ENCODE measurements at places on chromosomes 3 and 15. TPM values are rescaled to one million over a fixed set of nuclear protein-coding genes. Genes with fewer than 3 reads are reported as not detected.

The SLC22A13 gene
- total RNA-seq = 0.40 TPM

The AMT gene
- 0.56 TPM for total RNA-seq

The DAZL gene
- not detected for total RNA-seq

The IL12A gene
- total RNA-seq = 0.96 TPM

The LMOD3 gene
- 71.3 TPM for total RNA-seq

The ILDR1 gene
- total RNA-seq = not detected

The ACTR8 gene
- 26.4 TPM for total RNA-seq

The SV2B gene
- not detected for total RNA-seq

The GOLGA6L24 gene
- total RNA-seq = not detected

The SPSB4 gene
- 1.4 TPM for total RNA-seq

The NECTIN3 gene
- 34.4 TPM for total RNA-seq

The GOLGA8R gene
- total RNA-seq = 1.4 TPM

The HRH1 gene
- 2.7 TPM for total RNA-seq

The CCRL2 gene
- total RNA-seq = 0.78 TPM

The ACSBG1 gene
- 2.9 TPM for total RNA-seq

The ATP13A5 gene
- not detected for total RNA-seq

The OR5K2 gene
- not detected for total RNA-seq

The DNAJC19 gene
- 29.5 TPM for total RNA-seq

The AZI2 gene
- 93.9 TPM for total RNA-seq

The IDH3A gene
- total RNA-seq = 122 TPM

The C3orf33 gene
- total RNA-seq = 5.4 TPM

The GOLGA8G gene
- total RNA-seq = not detected

The SETMAR gene
- 15.4 TPM for total RNA-seq

The MESP1 gene
- 0.75 TPM for total RNA-seq

The SEMA3G gene
- 1.9 TPM for total RNA-seq

The CEP70 gene
- total RNA-seq = 18.6 TPM

The BAHD1 gene
- total RNA-seq = 10.6 TPM

The CACNA2D3 gene
- total RNA-seq = 0.52 TPM

The KCNAB1 gene
- 0.16 TPM for total RNA-seq

The GATM gene
- 36.4 TPM for total RNA-seq

The ADAMTSL3 gene
- 0.05 TPM for total RNA-seq

The RASL12 gene
- total RNA-seq = 0.94 TPM

The RLBP1 gene
- not detected for total RNA-seq

The SLC22A14 gene
- total RNA-seq = 0.78 TPM

The ARPP21 gene
- 299 TPM for total RNA-seq

The ACTRT3 gene
- 2.8 TPM for total RNA-seq

The CTDSPL gene
- total RNA-seq = 108 TPM

The C3orf80 gene
- total RNA-seq = 0.21 TPM

The ROBO1 gene
- total RNA-seq = 18.7 TPM

The ZNF774 gene
- 3.4 TPM for total RNA-seq

The CDHR4 gene
- total RNA-seq = not detected

The RBP2 gene
- total RNA-seq = 0.78 TPM

The ACTC1 gene
- 6,424 TPM for total RNA-seq

The ATP10A gene
- 0.62 TPM for total RNA-seq

The CMTM7 gene
- 15.2 TPM for total RNA-seq

The CHRD gene
- 18.8 TPM for total RNA-seq

The LRRC31 gene
- not detected for total RNA-seq

Data from myocyte (in vitro differentiated cells).